ENCODE measurements at places on chromosomes 5 and 9.

DNA sequence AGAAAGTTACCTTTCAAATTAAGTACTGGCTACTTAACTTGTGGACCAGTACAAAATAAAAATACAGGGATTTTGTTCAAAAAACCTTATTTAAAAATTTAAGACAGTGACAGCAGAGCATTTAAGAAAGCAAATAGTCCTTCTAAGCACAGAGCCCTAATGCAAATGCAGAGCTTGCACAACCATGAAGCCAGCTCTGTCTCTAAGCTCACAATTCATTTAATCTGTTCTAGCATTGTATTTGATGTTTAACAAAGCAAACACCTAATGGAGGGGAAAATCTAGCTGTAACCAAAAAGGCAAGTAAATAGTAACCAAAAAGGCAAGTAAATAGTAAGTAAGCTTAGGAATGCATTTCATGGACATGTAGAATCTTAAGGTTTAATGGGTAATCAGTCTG, 138.7 kb upstream of the GHR start:
- no peak for DNase-seq

DNA sequence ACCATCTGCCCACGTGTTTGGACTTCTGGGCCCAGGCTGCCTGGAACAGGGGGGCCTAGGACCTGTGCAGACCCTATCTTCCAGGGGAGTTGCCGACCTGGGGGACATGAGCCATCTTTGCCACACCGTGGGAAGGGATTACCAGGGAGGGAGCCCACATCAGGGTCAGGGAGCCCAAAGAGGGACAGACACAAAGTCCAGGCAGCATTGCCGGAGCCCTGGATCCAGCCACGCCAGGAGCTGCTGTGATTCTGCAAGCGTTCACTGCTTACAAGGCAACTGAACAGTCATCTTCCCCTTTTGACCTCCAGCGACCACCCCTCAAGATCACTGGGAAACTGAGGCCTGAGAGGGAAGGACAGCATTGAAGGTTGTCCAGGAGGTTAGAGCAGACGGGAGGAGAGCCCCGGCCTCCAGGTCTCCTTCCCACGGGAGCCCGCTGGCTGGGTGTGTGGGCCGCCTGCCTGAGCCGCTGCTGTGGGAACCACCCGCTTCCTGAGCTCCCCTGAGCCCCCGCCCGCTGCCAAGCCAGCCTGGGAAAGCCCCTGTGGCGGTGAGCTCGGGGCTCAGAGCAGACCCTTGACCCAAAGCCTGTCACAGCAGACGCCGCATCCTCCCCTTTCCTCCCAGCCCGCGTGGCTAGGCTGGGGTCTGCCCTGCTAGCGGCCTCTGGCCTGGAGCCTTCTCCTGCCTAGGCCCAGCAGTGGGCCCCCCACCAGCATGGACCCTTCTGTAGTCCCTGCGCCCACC, 17.1 kb upstream of the NOTCH1 start:
- DNase-seq: no peak

- no peak for DNase-seq
These were observed 5.8 kb downstream of the FPGS start for GRCh38 chr9:127808347-127809001.

- DNase-seq: no peak
These were observed 14.6 kb upstream of the ARSI start for GRCh38 chr5:150317048-150318003.

- no peak for DNase-seq
These were observed at the start of gene HMMR for GRCh38 chr5:163460562-163461171. TSS of gene HMMR (plus strand) at chr5:163460632. CDS start at chr5:163460693, 61 bp downstream.

GRCh38 chr9:77910194-77910621, 121.4 kb downstream of the GNAQ start:
- DNase-seq: no peak

DNA sequence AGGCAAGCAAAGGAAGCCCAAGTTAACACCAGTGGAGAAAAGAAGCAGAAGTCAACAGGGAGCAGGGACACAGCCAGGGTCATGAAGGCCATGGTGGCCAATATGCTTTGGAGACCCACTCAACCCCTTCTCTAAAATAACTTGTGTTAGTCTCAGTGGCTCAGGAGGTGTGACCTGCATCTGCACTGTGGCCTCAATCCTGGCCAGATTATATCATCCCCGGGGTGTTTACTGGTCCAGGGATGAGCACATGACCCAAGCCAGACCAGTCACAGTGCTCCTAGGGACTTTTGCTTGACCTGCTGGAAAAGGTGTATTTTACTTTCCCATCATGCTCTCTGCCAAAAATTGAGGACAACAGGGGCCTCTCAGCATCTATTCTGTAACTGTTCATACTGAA, 105.2 kb downstream of the DPYSL3 start:
- DNase-seq: no peak

GRCh38 chr9:96603305-96604003, 16.2 kb downstream of the CDC14B start:
- no peak for DNase-seq

DNA sequence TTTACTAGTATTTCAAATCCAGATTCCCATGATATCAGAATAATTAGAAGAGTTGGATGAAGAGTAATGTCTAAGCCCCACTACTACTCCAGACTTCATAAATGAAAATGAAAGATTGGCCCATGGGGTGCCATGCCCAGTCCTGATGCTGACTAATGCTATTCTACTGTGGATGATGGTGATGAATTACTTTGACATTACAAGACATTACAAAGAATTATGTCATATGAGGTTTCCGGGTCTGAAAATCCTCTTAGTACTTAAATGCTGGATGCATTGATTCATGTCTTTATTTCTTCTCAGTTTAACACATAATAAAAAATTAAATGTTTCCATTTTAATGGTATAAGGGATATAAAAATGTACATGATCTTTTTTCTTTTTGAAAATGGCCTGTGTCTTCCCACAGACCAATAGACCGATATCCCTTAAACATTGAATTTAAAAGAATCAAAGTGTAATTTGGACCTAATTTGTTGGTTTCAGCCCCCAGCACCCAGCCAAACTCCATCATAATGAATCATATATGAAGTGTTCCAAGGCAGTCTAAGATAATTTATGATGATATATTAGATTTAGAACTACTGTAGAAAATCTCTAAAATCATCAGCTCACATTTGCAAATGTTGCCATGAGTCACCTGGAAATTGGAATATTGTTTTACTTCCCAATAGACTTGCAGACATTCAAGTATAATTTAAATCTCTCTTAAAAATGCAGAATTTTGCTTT, 223.6 kb upstream of the SGCD start:
- DNase-seq: no peak

GRCh38 chr5:39515881-39516280, 91.1 kb upstream of the DAB2 start:
- no peak for DNase-seq

GRCh38 chr9:114434878-114435311, 47.1 kb upstream of the AKNA start:
- DNase-seq: no peak

DNA sequence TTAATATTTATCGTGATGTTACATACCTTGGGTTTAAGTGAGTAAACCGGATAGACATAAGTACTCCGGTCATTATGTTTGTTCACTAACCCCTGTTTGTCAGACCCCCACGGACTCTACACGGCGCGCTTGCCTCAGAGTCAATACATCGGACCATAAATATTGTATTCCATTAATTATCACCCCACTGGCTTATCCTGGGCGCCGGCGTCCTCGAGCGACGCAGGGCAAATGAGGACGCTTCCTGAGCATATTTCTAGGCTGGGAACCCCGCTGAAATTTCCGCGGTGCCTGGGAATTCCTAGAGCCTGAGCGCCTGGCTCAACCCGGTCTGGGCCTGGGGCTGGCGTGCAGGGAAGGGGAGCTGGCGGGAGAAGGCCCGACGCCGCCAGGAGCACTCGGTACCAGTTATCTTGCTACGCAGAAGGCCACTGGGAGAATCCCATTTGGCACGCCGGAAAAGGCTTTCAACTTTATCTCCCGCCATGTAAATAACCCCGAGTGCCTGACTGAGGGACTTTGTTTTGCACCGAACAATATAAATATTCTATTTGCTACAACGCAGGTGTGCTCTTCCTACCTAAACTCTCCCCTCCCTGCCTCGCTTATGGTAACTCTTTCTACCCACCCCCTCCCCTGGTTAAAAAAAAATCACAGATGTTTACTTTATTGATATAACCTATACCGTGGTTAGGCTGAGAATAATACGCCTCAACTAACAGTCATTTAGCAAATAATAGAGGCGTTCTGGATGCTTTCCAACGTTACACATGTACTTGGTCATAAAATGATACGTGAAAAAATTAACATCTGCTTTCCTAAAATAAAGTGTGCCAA, 19.4 kb downstream of the NR2F1 start:
- no peak for DNase-seq

DNA sequence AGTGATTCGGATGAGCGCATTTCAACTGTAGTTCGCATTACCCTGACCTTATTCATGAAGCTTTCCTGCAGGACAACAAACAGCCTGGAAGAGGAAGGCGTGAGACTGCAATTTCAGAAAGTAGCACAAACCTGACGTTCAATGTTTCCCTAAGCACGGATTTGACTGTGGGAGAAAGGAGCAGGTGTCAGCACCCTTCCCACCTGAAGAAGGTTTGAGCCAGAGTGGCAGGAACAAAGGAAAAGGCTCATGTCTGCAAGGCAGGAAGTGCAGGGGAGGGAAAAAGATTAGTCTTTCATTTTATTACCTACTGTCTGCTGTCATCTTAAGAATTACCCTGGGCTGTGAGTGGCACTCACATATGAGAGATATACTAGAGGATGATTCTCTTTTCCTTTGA, 114.0 kb downstream of the MED10 start:
- no peak for DNase-seq

DNA sequence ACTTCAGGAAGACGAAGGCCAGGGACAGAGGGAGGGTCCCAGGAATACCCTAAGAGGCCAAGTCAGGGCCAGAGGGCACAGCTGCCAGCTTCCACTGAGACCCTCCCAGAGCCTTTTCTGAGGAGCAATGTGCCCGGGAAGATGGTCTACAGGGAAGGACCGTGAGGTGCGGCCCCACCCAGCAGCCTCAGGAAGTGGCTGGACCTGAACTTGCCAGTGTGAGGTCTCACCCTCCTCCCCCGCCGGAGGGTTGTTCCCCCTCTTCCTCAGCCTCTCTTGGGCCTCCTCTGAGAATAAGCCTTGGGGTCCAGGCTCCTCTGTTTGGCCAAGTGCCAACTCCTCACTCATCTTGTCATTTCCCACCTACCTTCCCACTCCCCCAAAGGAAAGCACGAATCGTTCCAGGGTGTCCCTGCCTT, 13.4 kb upstream of the SLC25A51 start:
- DNase-seq: no peak

DNA sequence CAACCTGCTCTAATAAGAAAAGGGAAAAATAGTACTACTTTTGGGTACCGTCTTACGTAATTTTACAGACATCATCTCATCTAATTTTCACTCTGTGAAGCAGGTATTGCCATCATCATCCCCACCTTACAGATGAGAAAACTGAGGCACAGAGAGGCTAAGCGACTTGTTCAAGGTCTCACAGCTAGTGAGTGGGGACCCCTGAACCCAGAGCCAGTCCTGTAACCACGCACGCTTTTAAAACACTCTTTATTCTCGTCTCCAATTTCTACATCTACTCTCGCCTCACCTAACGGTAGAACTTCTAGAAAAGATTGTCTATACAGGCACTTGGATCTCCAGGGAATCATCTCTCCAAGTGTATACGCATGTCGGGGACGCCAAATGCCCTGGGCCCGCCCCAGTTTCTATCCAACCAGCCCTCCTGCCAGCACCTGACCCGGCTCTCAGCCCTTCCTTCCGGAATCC, 1.5 kb upstream of the TRAF1 start:
- DNase-seq: no peak

DNA sequence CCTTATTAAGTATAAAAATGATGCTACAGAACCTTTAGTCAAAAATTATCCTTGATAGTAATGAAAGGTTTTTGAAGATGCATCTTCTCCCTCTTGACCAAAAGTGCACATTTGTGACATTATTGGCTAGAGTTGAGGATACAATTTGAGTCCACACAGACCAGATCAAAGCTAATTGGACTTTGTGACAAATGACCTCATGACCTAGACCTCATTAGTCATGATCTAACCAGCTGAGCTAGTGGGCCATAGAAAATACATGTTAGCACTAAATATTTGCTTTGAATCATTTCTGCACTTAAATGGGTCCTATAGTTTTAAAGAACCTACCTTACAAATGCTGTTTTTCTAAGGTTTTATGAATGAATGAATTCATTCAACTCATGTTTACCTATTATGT, 182.1 kb downstream of the RFX3 start:
- no peak for DNase-seq

DNA sequence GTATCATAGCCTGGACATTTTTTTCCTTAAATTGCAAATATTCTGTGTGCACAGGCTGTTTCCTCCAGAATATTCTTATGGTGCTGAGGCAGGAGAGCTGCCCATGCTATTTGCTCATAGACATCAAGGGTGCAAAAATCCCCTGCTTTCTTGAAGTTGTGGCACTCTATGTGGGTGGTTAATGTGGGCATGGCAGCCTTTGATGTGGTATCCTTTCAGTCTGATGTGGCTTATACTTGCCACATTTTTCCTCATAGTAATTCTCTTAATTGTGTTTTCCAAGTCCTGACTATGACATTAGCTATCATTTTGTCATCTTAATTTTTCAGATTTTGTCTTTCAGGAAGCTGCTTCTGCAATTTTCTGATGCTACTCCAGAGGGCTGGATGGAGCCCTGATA, 353.3 kb downstream of the YTHDC2 start:
- no peak for DNase-seq

- no peak for DNase-seq
These were observed 200.5 kb downstream of the EFNA5 start for GRCh38 chr5:107470295-107470582.

DNA sequence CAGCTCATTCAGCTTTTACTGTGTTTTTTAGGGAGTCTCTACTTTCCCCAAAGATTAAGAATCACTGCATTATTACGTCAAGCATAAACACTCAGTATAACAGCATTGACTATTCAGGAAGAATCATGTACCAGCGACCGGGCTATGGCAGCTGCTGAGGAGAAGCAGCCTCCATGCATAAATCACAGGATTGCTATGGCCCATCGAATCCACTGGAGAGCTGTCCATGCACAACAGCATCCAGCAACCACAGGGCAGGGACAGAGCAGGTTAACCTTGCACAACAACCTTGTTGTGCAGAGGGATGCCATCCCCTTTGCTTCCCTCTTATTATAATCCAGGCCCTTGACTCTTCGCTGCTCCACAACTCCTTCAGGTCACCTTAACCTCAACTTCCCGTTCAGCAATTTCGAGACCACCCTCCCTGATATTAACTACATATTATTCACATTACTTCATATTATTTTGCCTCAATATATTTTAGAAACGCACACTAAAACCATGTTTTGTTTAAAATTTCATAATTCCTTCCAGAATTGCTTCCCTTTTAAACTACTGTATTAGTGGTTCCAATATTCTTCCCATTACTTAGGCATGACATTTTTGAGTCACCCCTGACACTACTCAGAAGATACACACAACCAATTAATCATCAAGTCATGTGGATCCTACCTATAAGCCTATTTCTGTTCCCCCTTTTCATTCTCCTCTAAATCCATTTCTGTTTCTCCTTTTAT, 991 bp downstream of the IARS1 start:
- no peak for DNase-seq
